ENCODE measurements at places on chromosomes 1 and 21.

DNA sequence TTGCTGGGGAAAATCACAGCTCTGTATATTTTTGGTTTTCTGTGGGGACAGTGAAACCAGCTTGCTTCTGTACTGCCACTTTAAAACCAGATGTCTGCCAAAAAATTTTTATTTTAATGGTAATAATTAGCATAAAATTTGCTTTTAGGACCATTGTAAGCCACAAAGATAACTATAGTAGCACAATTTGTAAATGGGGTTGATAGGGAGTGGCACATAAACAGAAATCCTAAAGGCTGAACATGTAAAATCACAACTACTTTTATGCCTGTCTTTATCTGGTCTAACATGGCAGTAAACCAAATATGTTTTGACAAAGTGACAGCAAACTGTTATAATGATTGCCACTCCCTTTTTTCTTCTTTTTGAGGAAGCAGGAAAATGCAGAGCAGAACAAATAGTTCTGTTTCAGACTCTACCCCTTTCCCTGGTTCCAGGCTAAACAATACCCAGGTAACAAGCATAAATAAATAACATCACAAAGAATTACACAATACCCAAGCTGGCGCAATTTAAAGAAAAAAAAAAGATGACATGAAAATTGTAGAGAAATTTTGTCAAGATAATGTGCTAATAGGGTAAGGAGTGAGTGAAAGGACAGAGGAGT, 24.0 kb upstream of the CCDC181 start:
- no peak for DNase-seq

- no peak for DNase-seq
Observed at GRCh38 chr1:239785576-239785975, 306.1 kb upstream of the FMN2 start.

DNA sequence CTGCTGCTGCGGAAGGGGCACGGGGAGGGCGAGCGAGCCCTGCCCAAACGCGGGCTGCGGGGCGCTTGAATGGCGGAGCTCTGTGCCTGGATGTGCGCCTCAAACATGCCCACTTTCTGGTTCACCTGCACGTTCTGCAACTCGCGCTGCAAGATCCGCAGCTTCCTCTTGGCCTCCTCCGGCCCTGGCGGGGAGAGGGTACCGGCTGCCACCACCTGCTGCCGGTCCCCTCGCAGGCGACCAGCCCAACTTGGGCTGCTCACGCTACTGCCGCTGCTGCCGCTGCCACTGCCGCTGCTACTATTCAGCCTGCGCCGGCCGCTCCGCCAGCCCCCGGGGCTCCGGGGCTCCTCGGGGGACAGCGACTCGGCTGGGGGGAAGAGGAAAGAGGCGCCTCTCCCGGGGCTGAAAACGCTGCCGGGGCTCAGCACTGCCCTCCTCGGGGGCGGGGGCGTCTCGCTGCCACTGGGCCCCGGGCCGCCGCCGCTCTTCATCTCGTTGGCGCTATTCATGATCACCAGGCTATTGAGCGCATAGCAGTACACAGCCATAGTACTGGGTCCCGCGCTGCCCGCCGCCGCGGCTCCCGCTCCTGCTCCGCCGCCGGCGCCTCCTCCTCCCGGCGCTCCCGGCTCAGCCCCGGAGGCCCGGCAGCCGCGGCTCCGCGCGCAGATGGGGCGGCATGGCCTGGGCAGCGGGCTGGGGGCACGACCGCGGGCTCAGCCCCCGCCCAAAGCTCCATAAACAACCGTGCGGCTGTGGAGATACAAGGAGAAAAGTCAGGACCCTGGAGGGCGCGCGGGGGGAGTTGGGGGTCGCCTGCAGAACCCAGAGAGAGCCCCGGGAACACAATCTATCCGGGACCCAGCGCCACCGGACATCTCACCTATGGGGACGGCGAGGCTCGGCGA, 1.9 kb downstream of the ITPKB start:
- DNase-seq: no peak

DNA sequence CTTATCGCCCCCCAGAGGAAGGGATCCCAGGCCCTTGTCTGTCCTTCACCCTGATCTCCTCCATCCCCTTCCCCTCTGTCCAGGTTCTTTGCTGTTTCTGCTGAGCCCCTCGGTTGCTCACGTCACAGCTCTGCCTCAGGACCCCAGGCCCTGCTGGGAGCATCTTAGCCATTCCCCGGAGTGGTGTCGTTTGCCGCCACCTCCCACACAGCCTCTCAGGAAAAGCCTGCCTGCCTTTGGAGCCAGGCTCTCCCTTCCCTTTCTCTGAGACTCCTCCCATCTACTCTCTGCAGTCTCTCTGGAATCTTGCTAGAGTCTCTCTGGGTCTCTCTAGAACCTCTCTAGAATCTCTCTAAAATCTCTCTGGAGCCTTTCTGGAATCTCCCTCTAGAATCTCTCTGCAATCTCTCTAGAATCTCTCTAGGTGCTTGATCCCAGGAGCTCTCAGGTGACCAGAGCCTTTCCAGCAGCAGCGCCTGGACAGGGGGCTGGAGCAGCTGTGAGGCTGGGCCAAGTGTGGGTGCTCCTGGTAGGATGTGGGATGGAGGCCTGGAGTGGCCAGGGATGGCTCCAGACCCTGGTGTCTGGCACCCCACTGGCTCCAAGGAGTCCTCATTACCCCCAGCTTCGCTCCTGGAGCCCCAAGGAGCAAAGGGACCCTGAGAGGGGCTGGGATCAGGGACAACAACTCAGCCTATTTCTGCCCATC, 283.2 kb upstream of the VAMP3 start:
- no peak for DNase-seq

DNA sequence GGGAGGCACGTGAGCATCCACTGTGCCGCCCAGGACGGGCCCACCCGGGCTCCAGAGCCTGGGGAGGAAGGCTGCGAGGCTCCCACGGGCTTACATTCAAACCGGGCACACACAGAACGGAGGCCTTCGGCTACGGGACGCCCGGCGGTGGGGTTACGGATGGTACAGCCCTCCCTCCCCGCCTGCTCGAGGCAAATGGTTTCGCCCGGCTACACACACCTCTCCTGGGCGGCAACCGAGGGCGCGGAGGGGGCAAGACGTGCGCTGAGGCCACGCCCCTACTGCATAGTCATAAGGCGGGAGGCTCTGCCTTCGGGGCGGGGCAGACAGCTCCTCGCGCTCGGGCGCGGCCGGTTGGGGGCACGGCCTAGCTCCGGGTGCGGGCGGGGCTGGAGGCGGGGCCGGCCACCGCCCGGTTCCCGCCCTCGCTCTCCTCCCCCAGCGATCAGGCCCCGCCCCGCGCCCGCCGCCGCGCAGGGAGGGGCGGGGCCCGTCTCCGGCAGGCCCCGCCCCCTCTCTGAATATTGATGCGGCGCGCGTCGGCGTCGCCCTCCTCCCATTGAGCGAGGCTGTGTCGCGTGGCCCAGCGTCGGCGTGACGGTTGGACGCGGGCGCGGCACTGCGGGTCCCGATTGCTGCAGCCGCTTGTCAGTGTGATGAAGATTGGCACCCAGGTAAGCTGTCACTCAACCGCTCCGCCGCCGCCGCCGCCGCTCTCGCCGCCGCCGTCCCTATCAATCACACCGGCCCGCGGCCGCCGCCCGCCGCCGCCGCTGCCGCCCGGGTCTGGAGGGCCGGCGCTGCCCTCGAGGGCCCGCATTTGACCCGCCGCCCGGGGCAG, at the start of gene PKNOX1:
Gene PKNOX1 (plus strand): TSS at position 572 of the 841 bp plus-strand sequence. CDS start 29,820 bp downstream, outside the sequence.
- peak; percentile 100 for DNase-seq

DNA sequence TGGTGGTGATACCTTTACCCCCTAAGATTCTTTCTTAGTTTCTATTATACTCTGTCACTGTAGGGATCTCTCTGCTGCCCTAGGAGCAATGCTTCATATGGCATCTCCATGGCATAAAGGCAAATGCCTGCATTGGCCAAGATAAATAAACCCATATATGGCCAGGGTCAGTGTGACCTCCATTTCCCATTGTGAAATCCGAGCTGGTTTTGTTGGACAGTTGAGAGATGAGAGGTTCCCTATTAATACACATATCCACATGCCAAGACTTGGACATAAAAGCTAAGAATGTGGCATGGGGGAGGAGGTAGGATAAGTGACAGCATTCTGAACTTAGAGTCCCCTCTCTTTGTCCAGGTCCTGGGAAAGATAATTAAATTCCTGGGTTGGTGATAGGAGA, 1.4 kb downstream of the TPM3 start:
- DNase-seq: no peak

DNA sequence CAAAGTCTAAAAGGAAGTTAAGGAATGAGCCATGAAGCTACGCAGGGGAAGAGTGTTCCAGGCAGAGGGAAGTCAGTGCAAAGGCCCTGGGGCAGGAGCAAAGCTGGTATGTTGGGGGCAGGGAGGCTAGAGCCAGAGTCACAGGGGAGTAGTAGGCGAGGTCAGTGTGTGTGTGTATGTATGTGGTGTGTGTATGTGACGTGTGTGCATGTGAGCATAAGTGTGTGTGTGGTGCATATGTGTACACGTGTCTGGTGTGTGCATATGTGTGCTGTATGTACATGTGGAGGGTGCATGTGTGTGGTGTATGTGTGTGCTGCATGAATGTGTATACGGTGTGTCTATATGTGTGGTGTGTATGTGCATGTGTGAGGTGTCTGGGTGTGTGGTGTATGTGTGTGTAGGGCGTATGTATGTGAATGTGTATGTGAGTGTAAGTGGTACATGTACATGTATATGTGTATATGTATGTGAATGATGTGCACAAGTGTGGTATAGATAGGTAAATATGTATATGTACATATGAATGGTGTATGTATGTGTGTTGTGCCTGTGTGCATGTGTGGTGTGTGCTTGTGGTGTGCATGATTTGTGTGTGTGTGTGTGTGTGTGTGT, 20.8 kb upstream of the NID1 start:
- DNase-seq: no peak

DNA sequence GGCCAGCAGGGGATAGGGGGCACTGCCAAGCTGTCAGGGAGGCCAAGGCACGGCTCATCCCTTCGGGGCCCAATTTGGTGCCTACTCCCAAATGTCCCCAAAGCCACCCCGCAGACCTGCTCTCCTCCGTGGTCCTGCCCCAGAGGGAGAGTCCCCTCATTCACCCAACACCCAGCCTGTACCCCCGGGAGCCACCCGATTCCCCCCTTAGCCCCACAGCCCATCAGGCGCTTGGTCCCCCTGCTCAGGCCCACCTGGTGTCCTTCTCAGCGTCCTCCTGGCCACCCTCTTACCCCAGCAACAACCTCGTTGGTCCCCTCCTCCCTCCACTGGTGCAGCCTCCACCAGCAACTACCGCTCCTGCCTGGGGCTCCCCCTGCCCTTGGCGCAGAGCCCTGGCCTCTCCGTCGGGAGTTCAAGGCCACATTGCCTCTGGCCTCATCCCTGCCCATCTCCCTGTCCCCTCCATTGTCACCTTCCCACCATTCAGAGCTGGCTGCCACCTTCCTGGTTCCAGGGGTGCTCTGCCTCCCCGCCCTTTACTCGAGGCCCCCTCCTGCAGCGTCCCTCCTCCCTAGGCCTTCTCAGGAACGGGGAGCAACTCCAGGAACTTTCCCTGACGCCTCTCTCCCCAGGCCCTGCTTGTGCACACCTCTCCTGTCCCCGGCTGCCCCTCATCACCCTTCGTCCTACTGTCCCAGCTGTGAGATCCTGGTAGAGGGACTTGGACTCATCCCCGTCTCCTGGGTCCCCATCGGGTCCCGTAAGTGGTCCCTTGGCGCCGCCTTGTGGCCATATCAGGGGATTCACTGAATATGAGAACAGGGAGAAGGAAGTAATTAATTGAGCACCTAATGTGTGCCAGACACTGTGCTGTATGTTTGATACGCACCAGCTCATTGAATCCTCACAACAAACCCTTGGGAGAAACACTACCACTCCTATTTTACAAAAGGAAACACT, 73.9 kb downstream of the RAP1GAP start:
- peak; percentile 64 for DNase-seq

- no peak for DNase-seq
Observed at GRCh38 chr1:29451368-29451892, 215.1 kb downstream of the PTPRU start.

GRCh38 chr21:14325595-14325994, 57.4 kb downstream of the HSPA13 start:
- DNase-seq: no peak

DNA sequence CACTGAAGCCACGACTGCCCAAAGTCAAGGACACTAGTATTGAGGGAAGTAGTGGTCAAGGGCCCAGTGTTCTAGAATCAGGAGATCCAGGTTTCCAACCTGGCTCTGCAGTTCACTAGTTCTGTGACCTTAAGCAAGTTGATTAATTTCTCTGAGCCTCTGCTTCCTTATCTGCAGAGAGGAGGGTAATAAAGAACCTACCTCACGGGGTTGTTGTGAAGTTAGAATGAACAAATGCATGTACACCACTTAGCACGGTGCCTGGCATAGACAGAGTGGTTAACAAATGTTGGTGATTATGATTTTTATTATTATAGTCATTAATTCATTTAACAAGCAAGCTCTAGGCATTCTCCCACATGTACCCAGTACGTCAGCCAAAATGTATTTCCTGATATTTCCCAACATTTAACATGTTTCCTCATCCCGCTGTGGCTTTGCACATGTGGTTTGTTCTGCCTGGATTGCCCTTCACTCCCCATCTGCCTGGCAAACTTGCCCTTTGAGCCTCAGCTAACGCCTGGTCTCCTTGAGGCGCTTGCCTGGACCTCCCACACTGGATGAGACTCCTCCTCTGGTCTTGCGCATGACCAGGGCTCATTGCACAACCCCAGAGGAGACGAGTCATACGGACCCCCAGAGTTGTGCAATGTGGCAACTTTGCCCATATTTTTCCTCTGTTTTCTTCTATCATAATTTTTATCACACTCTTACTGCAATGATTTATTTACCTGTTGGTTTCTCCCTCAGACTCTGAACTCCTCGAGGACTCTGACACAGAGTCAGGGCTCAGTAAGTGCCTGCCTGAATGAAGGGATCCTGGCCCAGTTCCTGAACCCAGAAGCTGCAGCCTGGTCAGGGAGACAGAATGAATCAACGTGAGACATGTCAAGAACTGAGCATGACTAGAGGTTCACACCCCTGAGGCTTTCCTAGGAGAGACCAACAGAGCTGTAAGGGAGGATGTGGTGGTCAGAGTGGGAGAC, 20.7 kb upstream of the MFSD2A start:
- no peak for DNase-seq

- peak; percentile 66 for DNase-seq
Observed at GRCh38 chr1:8879922-8880676, 1.6 kb upstream of the ENO1 start.

GRCh38 chr1:157968508-157968907, 24.9 kb upstream of the KIRREL1 start:
- no peak for DNase-seq

- no peak for DNase-seq
Observed at GRCh38 chr1:66607458-66607857, 73.5 kb downstream of the SGIP1 start.

DNA sequence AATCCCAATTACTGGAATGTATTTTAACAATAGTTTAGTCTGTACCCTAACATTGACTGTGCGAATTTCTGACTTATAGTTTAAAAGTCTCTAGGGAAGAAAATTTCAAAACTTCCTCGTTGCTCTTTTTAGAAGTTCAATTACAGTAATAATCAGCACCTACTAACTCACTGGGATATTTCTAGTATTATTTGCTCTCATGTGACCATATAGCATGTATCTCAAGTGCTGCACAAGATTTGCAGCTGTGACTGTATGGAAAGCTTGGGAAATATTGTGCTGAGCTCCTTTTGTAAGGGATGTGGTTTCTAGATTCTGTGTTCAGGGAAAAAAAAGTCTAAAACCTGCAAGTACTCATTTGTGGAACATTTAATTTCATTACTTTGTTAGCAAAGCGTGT, 153.1 kb downstream of the ST6GALNAC3 start:
- no peak for DNase-seq

GRCh38 chr1:208438112-208438699, 194.0 kb upstream of the PLXNA2 start:
- DNase-seq: no peak

Measured in hematopoietic multipotent progenitor cell treated with erythropoietin and hydrocortisone succinate and interleukin-3 and kit ligand, for 17 days (in vitro differentiated cells).